ENCODE measurements at places on chromosomes 13 and 19.

- DNase-seq: no peak
Measured at GRCh38 chr19:38134540-38135149, 89.4 kb downstream of the DPF1 start.

DNA sequence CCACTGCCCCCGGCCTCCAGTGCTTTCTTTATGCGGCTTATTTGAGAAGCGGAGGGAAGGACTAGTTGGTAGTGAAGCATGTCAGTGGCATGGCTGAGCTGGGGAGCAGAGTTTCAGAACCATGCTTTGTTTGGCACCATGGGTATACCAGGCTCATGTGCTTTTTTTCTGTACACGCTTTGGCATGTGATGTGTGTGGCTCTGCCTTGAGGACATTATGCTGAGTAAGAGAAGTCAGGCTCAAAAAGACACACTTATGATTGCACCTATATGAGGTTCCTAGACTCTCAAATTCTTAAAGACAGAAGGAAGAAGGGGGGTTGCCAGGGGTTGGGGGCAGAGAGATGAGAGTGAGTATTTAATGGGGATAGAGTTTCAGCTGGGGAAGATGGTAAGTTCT lies 21.3 kb downstream of the GATAD2A start:
- DNase-seq: no peak

DNA sequence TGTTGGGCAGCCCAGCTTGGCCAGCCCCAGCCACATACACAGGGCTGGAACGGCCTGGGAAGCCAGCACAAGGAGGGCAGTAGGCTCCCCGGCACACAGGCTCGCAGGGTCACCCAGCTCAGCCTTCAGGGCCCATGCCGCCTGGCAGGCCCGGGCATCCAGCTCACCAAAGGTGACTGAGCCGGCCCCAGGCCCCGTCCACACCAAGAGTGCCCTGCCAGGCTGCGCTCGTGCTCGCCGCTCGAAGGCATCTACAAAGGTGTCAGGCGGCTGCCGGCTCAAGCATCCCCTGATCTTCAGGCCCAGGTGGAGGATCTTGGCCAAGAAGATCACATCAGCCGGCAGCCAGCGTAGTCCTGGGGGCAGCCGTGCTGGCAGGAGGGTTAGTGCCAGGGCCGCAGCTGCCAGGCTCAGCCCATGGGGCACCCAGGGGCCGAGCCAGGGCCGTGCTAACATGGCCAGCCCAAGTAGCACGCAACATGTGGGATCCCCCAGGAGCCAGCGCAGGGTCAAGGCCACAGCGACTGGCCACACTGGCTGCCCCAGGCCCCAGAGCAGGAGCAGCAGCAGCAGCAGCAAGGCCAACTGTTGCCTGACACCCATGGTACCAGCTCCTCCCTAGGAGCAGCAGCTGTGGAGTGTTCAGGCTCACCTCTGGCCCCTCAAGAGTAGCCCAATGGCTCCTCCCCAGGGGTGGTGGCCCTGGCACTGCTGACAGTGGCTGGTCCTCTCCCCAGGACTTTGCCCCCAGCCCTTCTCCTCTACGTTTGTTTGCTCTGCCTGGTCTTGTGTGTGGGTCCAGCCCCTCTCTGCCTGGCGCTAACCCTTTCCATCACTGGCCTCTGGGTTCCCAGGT lies at the start of gene SLC27A5:
Gene SLC27A5 (minus strand): TSS at position 640 of the 856 bp plus-strand sequence. CDS start 37 bp downstream, at position 603.
- DNase-seq: no peak

GRCh38 chr13:112870051-112870331 lies 99.0 kb upstream of the MCF2L start:
- DNase-seq: no peak

GRCh38 chr19:42154471-42155323 lies 22.5 kb upstream of the POU2F2 start:
- DNase-seq: no peak

DNA sequence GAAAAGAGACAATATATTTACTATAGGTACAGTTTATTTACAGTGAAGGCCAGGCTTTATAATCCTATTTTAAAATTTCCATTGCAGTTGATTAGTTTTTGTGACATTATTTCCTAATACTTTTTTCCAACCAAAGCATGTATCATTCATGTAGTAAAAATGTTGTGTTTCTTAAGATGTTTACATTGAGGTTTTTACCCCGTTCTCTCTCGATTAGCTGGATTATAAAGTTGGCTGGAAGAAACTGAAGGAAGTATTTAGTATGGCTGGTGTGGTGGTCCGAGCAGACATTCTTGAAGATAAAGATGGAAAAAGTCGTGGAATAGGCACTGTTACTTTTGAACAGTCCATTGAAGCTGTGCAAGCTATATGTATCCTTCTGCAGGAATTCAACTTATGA lies 21.2 kb downstream of the HNRNPM start:
- no peak for DNase-seq

- no peak for DNase-seq
Measured at GRCh38 chr13:86757236-86757978, 913.8 kb upstream of the SLITRK5 start.

DNA sequence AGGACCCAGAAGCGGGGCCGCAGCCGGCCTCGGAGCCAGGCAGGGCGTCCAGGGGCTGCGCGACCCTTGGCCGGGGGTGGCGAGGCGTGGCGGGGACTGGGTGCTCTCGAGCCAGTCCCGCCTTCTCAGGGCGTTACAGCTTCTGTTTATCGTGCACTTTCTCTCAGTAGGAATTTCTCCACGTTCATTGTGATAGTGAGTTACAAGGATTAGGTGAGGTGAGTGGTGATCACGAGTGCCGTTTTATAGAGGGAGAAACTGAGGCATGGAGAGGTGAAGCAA lies 600 bp downstream of the AP1M1 start:
- DNase-seq: no peak

GRCh38 chr19:36605877-36606478 lies 865 bp downstream of the ZNF382 start:
- no peak for DNase-seq

DNA sequence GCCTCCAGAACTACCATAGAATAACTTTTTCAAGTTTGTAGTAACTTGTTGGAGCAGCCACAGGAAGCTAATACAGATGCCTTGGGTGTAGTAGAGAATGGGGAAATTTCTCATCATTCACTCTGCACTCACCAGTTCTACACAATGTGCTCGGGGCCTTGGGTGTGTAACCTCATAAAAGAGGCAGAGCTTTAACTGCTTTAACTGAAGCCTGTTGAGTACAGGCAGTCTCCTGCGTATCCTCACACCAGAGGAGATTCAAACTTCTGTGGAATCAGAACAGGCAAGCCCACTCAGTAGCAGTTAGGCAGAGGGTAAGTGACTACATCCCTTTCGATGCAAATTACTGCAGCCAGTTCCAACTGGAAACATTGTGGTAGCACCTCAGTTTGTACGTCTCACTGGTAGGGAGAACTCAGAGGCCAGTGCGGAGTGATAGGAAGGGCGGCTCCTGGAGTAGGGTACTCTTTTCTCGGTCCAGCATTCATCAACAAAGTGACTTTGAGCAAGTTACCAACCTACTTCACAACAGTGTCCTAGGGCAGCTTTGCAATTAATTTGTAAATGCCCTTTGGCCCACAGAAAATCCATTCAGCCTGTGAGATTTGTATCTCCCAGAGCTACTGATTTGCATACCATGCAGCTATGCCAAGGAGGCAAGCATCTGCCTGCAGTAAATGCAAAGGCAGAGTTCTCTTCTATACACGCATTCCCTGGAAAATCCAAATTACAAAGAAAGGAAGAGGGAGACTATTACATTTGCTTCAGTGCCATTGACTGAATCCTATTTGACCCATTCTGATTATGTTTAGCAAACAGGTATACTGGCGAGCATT lies 904.3 kb downstream of the DIAPH3 start:
- no peak for DNase-seq

GRCh38 chr19:7115721-7116120 lies 46.2 kb downstream of the ZNF557 start:
- no peak for DNase-seq

DNA sequence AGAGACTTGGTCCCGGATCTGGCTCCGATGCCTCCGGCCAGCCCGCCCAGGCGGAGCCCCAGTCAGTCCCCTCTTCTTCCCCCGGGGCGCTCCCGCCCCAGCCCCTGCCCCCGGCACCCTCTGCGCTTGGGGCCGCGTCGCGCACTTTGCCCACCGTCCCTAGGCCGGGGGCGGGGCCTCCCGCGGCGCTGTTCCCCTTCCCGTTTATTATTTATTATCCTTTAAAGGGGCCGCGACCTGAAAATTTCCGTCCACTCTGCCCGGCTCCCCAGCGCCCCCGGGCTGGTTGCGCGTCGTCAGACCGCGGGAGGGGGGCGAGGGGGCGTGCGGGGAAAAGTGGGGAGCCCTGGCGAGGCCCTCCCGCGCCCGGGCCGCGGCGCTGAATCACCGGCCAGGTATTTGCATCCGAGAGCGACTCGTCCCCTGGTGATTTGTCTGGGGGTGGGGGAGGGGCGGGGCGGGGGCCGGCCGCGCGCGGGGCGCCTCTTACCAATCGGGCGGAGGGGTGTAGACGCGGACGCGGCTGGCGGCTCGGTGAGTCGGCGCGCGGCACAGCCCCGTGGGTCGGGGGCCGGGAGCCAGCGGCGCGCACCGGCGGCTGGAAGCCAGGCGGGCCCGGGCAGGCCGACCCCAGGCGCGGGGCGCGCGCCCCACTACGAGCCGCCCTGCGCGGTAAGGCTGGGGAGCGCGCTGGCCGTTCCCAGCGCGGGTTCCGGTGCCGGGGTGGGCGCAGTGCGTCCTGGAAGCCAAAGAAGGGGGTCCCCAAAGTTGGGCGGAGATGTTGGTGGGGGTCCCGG lies at the start of gene ARID3A:
Gene ARID3A (plus strand): TSS at position 510 of the 797 bp plus-strand sequence. CDS start 3,494 bp downstream, outside the sequence.
- DNase-seq: no peak

Data from cortex of kidney (tissue), 1 donor.